Skeletal muscle cell (primary cell): ENCODE measurements at places on chromosomes 4 and X.

GRCh38 chr4:181807771-181808170 lies 435.4 kb upstream of the TENM3 start:
- DNase-seq, result peak; percentile 45

DNA sequence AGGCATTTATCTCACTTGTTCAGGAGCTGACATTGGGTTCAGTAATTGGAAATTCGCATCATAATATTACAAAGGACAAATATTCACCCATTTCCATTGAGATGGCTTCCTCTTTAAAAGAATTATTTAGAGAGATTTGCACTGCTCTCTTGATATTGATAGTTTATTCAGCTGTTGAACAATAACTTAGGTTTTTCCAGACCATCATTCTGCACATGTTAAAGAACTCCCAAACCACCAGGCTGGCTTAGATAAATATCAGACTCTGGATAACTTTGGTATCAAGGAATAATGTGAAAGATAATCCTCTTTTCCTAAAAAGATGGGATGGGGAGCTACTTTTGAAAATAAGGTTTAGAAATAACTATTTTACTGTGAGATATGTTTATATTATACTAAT lies 154.0 kb downstream of the GASK1B start:
- no peak for DNase-seq

- peak; percentile 49 for DNase-seq
Measured at GRCh38 chr4:40292313-40292759, 42.8 kb upstream of the CHRNA9 start.

GRCh38 chr4:25904748-25905082 lies 9.3 kb upstream of the SMIM20 start:
- no peak for DNase-seq

DNA sequence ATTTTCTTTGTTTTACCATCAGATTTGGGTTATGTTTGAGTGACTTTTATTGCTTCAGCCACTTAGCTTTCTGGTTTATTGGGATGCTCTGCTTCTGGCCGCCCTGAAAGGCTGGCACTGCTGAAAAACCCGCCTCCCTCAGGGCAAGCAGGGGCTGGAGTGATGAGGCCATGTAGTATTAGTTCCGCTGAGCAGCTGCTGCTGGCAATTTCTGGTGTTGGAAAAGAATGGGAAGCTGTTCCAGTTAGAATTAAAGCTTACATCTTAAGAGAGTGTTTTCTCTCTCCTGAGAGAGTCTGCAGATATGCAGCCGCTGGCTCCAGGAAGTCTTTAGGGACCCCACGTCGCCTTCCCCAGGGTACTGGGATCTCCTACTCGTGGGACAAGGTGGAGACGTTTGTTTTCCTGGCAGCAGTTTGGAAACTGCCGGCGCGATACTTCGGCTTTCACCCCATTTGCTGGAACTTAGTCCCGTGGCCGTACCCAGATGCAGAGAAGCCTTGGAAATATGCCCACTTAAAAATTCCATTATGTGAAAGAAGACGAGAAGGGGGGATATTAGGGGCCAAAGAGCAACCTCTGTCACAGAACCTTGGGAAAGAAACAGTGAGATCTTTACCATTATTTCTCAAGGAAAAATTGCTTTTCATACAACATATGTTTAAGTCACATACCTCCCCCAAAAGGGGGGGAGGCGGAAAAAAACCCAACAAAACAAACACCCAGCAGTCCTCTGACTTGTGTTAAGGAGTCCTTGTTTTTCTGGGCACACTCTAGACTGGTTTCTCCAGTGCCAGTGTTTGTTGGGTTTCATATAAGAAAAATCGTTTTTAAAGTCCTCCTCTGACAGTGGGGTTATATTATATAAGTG lies 72.6 kb downstream of the TMEM131L start:
- DNase-seq, result no peak
